Memory B cell (primary cell): ENCODE measurements at places on chromosomes 3 and 15.

- DNase-seq, result no peak
Measured at GRCh38 chr3:53780171-53780570, 66.0 kb downstream of the CHDH start.

DNA sequence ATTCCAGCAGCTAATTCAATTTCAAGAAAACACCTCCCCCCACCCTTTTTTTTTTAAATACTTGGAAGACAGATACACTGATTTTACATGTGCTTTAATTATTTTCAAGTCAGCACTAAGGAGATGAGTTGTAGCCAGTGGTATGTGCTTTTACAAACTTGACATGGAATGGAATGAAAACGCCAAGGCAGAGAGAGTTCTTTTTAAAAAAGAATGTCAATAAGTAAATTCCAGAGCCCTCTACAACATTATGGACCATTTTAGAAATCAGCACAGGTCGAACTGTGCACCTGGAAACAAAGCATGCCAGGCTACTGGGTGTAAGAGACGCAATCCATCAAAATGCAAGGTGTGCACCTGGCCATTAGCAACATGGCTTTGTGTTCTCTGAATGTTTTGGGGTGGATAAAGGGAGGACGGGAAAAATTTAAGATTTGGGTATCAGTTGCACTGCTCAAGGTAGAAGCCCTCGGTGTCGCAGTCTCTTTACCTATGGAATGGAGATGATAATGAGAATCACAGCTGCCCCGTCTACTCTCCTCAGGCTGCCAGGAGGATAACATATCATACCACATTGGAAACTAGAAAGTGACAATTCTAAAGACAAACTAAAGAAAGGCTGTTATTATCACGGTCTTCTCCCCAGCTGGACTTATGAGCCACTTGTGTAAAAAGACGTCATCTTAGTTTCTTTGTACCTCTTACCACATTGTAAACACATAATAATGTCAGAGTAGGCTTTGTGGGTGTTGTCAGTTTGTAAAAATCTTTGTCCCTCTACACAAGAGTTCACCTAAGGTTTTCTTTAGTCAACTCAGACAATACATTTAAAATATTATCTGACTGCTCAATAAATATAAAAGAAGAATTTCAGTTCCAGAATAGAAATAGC is 107.4 kb upstream of the PRICKLE2 start:
- DNase-seq, result no peak

GRCh38 chr3:64824394-64824909 is 136.7 kb upstream of the ADAMTS9 start:
- no peak for DNase-seq

DNA sequence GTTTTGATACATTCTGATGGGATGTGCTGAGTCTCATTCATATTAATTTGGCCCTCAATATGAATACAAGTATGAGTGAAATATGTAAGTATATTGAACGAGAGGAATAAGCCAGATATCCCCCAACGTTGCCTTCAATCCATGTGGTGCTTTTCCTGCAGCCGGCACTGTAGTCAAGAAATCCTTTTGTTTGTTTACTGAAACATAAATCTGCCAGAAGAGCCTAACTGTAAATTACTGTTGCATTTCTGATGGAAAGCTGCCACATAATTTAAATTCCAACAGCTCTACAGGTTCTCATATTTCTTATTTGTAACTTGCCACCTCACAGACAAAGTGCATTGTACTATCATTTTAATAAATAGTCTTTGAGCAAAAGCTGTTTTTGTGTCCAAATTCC is 314.0 kb downstream of the KBTBD8 start:
- DNase-seq, result no peak

- no peak for DNase-seq
Measured at GRCh38 chr3:94305835-94306611, 243.2 kb downstream of the NSUN3 start.

GRCh38 chr15:82966671-82967071 is 14.2 kb upstream of the HOMER2 start:
- DNase-seq, result no peak

DNA sequence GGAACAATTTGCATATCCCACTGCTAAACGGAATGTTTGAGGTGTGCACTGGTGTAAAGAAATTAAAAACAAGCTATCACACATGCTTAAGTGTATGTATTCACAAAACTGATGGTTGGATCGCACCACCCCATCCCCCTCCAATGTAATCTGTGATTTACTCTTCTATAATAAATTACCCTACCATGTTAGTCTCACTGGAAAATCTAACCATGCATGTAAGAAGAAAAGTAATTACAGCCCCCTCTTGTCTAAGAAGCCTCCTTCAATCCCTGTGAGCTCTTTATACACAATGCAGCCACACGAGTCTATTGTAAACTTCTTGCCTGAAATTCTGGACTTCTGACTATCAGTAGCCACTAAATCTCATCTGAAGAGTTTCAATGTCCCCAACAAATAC is 173.6 kb downstream of the ZBTB20 start:
- no peak for DNase-seq

- DNase-seq, result no peak
Measured at GRCh38 chr15:70436428-70436827, 326.9 kb downstream of the UACA start.

- no peak for DNase-seq
Measured at GRCh38 chr3:154168998-154169795, 48.0 kb downstream of the ARHGEF26 start.

- no peak for DNase-seq
Measured at GRCh38 chr3:78724859-78725258, 1042.9 kb downstream of the ROBO1 start.

- no peak for DNase-seq
Measured at GRCh38 chr3:52844290-52844975, 9.6 kb upstream of the MUSTN1 start.

DNA sequence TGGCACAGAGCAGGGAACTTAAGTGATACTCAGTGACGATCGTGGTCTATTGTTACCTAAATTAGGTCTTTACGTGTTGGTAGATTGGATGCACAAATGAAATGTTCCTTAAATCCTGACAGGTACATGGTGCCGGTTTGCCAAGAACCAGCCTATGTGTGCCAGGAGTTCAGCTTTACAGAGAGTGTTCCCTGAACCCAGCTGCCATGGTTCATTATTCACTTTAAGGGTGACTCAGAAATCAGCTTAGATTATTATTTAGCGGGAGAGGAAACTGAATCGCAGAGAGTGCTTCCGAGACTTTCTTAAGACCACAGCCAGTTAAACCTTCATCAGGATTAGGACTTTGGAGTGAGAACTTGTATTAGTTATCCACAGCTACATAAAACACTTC is 21.5 kb downstream of the FAM43A start:
- no peak for DNase-seq

- DNase-seq, result no peak
Measured at GRCh38 chr3:21290557-21290956, 460.5 kb downstream of the ZNF385D start.

DNA sequence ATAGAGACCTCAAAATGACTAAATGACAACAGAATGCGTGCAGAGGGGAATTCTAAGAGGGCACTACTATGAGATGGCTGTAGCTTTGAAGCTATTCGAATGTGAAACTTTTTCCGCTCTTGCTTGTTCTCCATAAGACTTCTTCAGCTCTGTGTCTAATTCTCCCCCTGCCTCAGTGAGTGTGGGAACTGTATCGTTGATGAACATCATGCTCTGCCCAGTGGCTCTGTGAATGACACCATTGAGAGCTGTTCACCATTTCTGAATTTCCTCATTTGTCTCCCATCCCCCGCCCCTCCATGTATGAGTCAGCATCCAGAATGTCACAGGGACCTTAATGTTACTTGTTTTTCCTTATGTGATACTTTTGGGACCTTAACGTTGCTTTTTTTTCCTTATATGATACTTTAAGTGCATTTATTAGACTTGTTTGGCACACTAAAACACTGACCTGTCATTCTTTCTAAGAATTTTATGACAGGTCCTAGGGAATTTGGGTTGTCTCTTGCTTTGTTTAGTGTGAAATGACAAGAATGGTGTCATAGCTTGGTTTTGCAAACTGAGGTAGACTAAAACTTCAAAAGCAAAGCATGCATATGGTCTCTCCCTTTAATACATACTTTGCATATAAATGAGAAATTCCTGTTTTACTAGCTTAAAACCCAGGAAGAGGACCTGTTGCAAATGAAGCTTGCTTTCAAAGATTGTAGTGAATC is 99.6 kb downstream of the FNDC3B start:
- no peak for DNase-seq

- DNase-seq, result no peak
Measured at GRCh38 chr3:61192222-61192621, 59.0 kb downstream of the FHIT start.
